ENCODE measurements at places on chromosomes 7 and 10.

GRCh38 chr10:93757136-93757535 is 600 bp upstream of the LGI1 start:
- no peak for DNase-seq

GRCh38 chr10:88989824-88990383 is 694 bp upstream of the FAS start:
- DNase-seq, result no peak

- no peak for DNase-seq
These were observed 37.4 kb downstream of the CCDC6 start for GRCh38 chr10:59868696-59869593.

- DNase-seq, result no peak
These were observed 36.3 kb downstream of the ARID5B start for GRCh38 chr10:61937631-61938351.

GRCh38 chr7:158646766-158647474 is 57.7 kb downstream of the NCAPG2 start:
- no peak for DNase-seq

- DNase-seq, result no peak
These were observed 23.3 kb upstream of the HSPA12A start for GRCh38 chr10:116765648-116766081.

GRCh38 chr10:116470768-116471415 is 43.2 kb downstream of the PNLIPRP3 start:
- DNase-seq, result no peak

GRCh38 chr7:15648461-15648961 is 38.0 kb downstream of the MEOX2 start:
- no peak for DNase-seq

GRCh38 chr7:51680594-51681399 is 364.2 kb upstream of the COBL start:
- no peak for DNase-seq

- DNase-seq, result no peak
These were observed 1.6 kb upstream of the AGK start for GRCh38 chr7:141549582-141549981.

GRCh38 chr10:34396663-34397062 is 418.4 kb downstream of the PARD3 start:
- no peak for DNase-seq

- no peak for DNase-seq
These were observed 563.3 kb upstream of the POM121L12 start for GRCh38 chr7:52472006-52472620.

GRCh38 chr7:156543699-156544598 is 96.6 kb upstream of the RNF32 start:
- no peak for DNase-seq

DNA sequence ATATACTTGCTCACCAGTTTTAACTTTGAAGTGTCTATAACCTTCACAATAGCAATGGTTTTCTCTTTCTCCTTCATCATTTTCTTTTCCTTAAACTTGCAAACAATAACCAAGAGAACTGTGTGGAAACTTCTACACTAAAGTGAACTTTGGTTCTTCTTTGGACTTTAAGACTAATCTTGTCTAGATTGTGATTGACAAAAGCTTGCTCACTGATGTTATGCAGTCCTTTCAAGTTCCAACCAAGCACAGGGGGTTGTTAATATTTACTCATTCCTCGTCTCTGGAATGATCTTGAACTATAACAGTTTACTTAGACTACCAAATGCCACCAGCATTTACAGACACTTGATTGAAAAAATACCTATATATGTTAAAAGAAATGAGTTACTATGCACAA is 62.4 kb downstream of the TFEC start:
- DNase-seq, result no peak

DNA sequence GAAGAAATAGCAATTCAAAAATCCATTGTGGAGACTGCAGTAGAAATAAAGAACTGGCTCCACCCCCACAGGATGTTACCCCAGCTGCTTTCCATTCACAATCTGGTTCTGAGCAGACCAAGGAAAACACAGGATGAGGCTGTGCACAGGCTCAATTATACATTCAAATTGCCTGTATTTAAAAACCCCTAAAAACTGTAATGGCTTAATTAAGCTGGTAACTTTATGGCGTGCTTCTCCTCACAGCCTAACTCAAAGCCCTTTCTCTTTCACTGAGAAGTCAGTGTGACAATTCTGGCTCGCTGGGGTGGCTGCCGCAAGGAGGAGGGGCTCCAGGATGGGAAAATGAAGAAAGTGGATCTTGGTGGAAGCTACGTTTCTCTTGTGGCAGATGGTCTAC is 1191.1 kb downstream of the SORCS1 start:
- no peak for DNase-seq

DNA sequence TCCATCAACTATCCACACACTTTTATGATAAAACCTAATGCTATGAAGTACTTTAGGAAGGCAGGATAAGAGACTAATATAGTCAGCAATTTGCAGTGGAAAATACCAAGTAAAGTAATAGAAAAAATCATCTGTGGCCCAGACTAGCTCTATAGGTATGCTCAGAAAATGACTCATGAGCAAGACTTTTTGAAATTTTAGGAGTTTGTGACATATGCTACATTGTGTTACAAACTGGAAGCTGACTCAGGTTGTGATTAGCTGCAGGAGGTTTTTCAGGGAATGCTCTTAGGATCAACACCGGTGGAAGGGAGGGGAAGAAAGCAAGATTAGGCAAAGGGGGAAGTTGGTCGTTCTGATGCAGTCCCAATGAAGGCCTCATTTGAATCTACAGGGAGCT is 56.1 kb downstream of the FEZF1 start:
- no peak for DNase-seq

Measured in activated CD8-positive, alpha-beta memory T cell treated with anti-CD3 and anti-CD28 coated beads, Interleukin-2, amount 50 U/mL, for 4 hours (primary cell).